ENCODE measurements at places on chromosomes 11 and 22. TPM values are rescaled to one million over a fixed set of nuclear protein-coding genes. Genes with fewer than 3 reads are reported as not detected.

Gene WT1
- not detected for polyA plus RNA-seq

Gene IL17RA
- polyA plus RNA-seq = 16.4 TPM

Gene PDGFB
- 9.1 TPM for polyA plus RNA-seq

Gene TEX54
- not detected for polyA plus RNA-seq

Gene MMP12
- polyA plus RNA-seq = 0.03 TPM

Gene LIF
- polyA plus RNA-seq = 7.8 TPM

Gene RIMBP3C
- polyA plus RNA-seq = 0.03 TPM

Measured in mammary epithelial cell (primary cell).